ENCODE measurements at places on chromosomes 16 and 17.

GRCh38 chr17:44988044-44988942 is 20.2 kb upstream of the C1QL1 start:
- no peak for DNase-seq

DNA sequence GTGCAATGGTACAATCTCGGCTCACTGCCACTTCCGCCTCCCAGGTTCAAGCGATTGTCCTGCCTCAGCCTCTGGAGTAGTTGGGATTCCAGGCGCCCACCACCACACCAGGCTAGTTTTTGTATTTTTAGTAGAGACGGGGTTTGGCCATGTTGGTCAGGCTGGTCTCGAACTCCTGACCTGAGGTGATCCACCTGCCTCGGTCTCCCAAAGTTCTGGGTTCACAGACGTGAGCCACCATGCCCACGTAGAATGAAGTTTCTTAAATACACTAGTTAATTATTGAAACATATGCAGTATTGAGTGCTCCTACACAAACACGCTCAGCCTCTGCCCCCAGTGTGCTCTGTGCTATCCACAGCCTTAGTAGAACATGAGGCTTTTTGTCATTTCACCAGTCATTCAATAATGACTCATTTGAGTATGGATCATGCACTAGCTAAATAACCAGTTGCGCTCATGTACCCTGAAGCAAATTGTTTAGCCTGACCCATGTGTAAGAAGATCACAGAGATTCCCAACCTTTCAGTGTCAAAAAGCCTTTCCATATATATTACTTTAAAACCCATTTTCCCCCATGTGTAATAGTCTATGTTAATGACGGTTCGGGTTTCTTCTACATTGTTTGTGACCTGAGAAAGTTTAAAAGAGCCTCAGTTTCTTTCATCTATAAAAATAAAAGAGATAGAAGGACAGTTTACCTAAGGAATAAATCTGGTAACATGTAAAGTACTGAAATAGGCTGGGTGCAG is 49.7 kb downstream of the TUBD1 start:
- no peak for DNase-seq

DNA sequence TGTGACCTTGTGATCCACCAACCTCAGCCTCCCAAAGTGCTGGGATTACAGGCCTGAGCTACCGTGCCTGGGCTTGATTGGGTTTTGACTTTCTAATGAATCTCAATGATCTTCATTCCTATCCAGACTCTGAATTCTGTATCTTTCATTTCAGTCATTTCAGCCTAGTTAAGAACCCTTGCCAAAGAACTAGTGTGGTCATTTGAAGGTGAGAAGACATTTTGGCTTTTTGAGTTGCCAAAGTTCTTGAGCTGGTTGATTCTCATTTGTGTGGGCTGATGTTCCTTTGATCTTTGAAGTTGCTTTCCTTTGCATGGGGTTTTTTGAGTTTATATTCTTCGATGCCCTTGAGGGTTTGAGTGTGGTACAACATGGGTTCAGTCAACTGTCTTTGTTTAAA is 30.6 kb upstream of the TEKT1 start:
- no peak for DNase-seq

- DNase-seq, result no peak
These were observed 8.7 kb downstream of the CLEC19A start for GRCh38 chr16:19294156-19294649.

GRCh38 chr16:70635336-70636016 is 10.9 kb upstream of the IL34 start:
- DNase-seq, result no peak

DNA sequence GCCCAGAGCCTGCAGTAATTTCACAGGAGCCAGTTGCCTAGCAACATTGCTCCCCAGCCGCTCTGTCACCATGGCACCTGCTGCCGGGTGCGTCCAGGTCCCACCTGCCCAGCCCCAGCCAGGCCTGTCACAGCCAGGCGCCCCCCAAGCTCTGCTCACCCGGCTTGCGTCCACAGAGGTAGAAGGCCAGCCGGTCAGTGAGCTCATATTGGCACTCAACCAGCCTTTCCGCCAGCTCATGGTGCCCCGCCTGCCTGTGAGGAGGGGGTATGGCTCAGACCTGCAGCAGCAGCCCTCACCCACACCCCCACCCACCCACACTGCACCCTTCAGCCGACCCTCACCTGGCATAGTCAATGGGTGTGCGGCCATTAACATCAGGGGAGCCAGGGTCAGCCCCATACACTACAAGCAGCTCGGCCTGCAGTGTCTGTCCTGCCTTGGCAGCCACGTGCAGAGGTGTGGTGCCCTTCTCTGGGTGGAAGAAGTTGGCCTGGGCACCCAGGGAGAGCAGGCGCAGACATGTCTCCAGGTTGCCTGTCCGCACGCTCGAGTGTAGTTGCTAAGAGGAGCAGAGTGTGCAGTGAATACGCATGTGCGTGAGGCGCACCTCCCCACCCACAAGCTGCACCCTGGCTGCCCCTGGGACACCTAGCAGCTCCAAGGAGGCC is 7.7 kb downstream of the GIT1 start:
- no peak for DNase-seq

DNA sequence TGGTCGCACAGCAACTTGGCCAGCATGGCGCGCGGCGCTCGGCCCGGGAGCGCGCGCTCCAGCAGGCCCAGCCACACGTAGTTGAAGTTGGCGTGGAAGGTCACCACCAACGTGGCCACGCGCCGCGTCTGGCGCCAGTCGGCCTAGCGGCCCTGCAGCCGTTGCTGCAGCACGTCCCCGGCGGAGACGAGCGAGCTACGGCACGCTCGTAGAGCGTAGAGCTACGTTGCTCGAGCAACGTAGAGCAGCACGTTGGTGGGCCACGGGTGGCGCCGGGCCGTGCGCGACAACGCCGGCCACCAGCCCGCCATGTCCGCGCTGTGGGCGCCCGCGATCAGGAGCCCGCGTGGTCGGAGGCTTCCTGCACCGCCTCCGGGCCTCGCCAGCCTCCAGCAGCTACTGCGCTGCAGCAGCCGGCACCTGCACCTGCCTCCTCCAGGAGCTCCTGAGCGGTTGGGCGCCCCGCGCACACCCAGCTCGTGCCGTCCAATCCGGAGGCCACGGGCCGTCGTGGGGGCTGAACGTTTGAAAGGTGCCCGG is 13.4 kb upstream of the SULT1A1 start:
- DNase-seq, result peak; percentile 32

DNA sequence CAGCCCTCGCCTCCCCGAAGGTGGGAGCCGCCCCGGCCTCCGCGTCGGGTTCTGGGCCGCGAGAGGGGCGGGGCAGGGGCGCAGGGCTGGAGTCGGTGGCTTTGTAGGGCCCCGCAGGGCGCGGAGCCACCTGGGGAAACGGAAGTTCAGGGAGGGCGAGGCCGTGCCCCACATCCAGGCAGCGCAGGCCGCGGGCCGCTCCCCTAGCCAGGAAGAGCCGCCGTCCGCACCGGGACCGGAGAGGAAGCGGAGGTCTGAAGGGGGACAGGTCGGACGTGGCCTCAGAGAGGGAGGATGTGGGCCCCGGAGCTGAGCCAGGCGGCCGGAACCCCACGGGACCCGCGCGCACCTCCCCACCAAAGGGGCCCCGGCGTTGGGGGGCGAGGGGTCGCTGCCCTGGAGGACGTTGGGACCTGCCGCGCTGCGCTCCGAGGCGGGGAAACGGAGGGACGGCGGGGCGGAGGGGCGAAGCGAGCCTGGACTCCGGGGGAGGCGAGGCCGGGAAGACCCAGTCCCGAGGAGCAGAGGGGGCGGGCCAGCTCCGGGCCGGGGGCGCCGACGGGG is 482 bp upstream of the SLC16A3 start:
- DNase-seq, result no peak

GRCh38 chr16:56860226-56861020 is 4.6 kb upstream of the SLC12A3 start:
- DNase-seq, result no peak

DNA sequence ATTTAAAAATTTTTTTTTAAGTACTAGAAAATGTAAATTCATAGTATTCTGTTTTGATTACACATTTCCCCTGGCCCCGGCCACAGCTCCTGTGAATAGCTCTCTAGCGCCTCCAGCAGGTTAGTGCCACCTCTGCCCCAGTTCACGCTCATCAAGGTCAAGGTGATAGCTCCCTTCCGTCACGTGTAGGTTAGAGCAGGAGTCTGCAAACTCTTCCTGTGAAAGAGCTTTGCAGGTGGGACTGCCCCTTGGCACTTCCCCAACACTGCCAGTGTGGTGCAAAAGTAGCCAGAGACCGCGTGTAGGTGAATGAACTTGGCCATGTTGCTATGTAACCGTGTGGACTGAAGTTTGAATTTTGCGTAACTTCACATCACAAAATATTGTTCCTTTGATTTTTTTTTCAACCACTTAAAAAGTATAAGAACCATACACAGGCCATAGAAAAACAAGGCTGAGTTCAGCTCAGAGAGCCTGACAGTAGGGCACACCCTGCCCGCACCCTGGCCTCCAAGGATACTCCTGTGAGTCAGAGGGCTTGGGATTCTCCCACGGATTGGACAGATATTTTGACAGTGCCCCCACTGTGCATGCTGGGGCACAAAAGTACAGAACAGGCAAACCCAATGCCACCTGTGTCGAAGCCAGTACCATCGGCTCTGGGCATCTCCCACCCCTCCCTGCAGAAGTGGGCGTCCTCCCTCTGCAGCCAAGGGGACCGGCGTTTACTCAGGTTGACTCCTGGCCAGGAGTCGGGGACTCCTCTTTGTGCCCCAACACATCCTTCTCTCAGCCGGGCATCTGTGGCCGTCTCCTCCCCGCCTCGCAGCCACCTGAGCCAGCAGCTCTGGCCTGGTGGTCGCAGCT is 92.0 kb upstream of the CHMP6 start:
- DNase-seq, result no peak

DNA sequence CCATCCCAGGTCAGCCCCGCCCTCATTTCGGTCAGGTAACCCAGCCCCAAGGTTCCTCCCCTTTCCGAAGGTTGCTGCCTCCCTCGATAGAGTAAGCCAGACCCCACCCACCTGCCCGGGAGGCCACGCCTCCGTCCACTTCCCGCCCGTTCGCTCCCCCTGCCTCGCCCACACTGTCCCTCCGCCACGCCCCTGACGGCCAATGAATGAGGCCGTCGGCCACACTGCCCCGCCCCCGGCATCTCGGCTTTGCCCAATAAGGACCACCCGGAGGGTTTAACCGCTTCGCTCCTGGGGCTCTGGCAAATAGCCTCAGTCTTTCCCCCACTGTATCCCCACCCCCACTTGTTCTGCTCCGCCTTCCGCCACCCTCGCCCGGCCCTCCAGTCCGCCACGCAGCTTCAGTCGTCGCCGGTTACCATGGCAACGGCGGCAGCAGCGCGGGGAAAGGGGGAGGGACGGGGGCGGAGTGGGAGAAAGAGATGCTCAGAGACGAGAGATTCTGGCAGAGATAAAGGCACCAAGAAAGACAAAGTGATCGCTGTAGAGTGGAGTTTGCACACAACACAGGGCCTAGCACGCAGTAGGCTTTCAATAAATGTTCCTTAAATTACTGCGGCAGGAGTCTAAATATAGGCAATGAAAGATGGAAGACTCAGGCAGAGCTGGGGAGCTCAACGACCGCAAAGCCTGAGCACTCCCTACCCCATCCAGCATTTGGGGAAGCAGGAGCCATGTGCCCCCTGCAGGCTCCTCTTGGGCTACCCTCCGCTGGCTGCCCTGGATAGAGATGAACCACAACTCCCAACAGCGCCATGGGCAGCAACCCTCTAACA is 5.1 kb downstream of the DLG4 start:
- peak; percentile 76 for DNase-seq

GRCh38 chr16:87502308-87502969 is 9.6 kb upstream of the ZCCHC14 start:
- no peak for DNase-seq

GRCh38 chr16:57657228-57657627 is 10.9 kb upstream of the ADGRG3 start:
- DNase-seq, result no peak

DNA sequence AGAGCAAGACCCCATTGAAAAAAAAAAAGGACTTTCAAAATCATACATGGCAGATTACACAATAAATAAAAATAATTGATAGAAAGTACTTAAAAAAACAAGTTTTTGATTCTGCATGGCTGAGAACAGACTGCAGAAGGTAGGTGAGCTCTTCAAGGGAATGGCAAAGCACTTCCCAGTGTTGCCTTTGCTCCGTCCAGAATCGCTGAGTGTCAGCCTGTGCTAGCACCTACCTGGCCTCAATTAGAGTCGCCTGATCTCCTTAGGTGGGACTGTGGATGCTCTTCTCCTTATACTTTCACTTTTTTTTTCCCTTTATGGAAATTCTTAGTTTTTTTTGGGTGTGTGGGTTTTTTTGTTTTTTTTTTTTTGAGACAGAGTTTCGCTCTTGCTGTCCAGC is 6.0 kb upstream of the TMEM220 start:
- DNase-seq, result no peak

DNA sequence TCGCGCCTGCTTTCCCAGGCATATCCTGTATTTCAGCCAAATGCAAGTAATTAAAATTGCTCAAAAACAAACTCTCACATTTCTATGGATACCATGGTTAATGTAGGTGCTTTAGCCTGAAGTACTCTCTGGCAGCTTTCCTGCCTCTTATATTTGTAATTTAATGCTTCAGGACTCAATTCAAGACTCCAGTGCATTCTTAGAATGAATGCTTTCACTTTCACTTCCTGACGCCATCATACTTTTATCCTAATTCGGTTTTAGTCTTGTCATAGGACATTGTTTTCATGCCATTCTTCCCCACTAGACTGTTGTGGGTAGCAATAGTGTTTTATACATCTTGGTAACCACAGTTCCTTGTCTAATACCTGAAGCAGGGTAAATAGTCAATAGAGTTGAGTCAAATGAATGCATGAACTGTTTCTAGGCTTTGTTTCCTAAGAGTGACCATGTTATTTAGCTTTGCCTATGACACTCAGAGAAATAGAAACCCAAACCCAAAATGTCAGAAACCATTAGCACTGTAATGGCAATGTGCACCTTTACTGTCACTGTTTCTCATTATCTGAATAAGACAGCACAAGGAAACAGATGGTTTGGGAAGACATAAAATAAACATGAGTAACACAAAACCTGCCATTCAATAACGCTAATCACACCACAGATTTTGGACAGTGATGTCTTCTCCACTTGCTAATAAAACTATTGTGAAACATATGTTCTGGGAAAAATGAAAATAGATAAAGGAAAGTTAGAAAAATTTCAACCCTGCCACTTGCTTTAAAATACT is 705.5 kb downstream of the CDH11 start:
- DNase-seq, result no peak
